Cardiac fibroblast (primary cell): ENCODE measurements at places on chromosomes 12 and 14.
A peak's percentile ranks its signal among the peaks of the same experiment; 100 is the strongest.

DNA sequence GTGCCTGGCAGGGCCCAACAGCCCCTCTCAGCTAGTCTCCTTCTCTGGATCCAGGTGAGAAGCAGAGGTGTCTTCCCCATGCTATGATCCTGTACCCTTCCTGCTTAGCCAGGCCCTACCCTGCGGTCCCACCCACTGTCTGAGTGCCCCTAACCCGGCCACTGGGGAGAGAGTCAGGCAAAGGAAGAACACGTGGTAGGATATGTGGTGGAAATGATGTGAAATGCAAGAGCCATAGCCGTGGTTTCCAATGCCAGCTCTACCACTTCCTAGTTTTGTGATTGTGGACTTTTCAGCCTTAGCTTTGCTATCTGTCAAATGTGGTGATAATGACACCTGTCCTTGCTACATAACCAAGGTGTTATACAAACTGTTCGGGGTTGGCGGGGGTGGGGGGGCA lies 15.8 kb downstream of the KRT2 start:
- DNase-seq, result no peak

- DNase-seq, result no peak
Observed at GRCh38 chr12:25744313-25744712, 191.2 kb upstream of the LMNTD1 start.

DNA sequence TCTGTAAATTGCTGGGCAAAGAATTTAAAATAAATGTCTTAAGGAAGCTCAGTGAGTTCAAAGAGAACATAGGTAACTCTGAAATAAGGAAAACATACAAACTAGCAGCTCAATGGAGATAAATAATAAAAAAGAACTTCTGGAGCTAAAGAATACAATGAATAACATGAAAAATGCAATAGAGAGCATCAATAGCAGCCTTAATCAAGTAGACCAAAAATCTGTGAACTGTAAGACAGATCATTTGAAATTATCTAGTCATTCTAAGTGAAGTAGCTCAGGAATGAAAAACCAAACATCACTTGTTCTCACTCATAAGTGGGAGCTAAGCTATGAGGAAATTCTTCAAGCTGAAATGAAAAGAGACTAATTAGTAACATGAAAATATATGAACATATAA lies 5.8 kb upstream of the ABCC9 start:
- DNase-seq, result no peak

DNA sequence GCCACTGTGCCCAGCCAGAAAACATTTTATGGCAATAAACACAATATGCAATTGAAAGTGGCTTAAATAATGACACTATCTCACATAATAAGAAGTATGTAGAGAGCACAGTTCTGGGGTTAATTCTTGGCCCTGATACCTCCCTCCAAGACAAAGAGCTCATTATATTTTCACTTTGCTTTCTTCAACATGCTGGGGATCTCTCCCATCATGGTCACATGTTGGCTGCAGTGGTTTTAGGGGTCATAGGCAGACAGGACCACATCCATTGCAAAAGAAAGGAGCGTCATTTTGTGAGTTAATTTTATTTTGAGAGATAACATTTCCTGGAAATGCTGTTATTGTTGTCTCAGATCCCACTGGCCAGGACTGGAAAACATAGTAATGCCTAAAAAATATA lies 8.3 kb upstream of the SLC38A2 start:
- DNase-seq, result no peak

- DNase-seq, result no peak
Observed at GRCh38 chr12:48961801-48962200, 4.5 kb upstream of the ARF3 start.

GRCh38 chr12:678747-679712 lies 15.8 kb upstream of the NINJ2 start:
- no peak for DNase-seq

DNA sequence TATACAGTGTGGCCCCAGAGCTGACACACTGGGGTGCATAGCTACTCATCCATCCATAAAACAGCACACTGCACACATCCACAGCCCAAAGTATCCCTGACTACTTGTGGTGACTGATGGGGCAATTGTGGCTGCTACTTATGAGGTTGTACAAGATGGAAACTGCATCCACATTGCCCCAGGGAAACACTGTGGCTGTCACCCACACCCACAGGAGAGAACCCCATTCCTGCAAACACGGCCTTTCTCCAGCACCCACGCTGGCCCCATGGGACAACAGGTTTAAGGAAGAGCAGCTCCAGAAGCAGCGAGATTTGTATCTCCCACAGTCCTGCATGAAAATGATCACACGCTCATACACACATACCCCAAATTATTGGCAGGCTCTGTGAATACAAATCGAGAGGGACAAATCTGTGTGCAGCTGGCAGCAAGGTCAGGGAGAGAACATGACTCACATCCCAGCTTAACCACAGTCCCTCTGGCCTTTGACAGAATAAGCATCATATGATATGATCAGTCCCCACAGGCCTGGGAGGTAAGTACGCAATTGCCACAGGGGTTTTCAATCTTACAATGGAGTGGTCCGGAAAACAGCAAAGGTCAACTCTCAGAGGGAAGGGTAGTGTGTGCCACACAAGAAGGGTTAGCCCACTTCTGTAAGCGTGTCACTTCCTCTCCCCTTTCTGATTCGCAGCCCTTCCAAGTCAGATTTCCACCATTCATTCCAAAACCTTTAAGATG lies 61.9 kb downstream of the ESR2 start:
- DNase-seq, result peak; percentile 95

GRCh38 chr12:57342207-57342691 lies 88.6 kb downstream of the R3HDM2 start:
- DNase-seq, result peak; percentile 50

GRCh38 chr12:75856235-75856634 lies 175.3 kb downstream of the PHLDA1 start:
- DNase-seq, result peak; percentile 85

- no peak for DNase-seq
Observed at GRCh38 chr12:69447892-69448291, 22.3 kb upstream of the FRS2 start.

GRCh38 chr14:71716041-71716772 lies 216.0 kb upstream of the RGS6 start:
- DNase-seq, result peak; percentile 93

GRCh38 chr12:16844875-16845274 lies 238.9 kb upstream of the LMO3 start:
- DNase-seq, result no peak

DNA sequence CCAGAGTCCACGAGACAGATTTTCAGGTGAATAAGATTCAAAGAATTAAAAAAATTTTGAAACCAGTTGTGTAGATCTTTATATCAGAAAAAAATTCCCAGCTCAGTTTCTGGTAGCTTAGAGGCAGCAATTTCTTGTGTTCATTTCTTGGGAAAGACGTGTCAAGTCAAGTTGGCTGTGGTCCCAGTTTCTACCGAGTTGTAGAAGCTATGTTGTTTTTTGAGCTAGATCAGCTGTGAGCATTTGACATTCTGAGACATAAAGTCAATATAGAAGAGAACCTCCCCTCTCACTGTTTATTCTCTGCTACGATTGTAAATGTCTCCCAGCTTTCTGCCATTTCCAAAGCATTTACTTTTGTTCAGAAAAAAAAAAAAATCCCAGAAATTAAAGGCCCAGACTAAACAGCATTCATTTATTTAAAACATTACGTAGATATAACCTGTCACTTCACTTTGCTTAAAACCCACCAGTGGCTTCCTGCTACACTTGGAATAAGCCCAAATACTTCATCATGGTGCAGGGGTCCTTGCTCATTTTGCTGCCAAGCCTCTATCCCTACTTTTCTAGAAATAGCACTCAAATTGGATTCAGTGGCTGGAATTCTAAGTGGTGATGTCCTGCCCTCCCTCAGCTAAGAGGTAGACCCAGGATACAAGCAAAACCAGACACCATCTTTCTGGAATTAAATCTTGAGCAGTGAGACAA lies 20.6 kb upstream of the PYGL start:
- peak; percentile 97 for DNase-seq

GRCh38 chr12:104207416-104208205 lies 8.0 kb upstream of the TXNRD1 start:
- peak; percentile 33 for DNase-seq

GRCh38 chr12:4006743-4007142 lies 133.5 kb upstream of the PARP11 start:
- no peak for DNase-seq

- no peak for DNase-seq
Observed at GRCh38 chr14:34993426-34993825, 10.6 kb downstream of the SRP54 start.

DNA sequence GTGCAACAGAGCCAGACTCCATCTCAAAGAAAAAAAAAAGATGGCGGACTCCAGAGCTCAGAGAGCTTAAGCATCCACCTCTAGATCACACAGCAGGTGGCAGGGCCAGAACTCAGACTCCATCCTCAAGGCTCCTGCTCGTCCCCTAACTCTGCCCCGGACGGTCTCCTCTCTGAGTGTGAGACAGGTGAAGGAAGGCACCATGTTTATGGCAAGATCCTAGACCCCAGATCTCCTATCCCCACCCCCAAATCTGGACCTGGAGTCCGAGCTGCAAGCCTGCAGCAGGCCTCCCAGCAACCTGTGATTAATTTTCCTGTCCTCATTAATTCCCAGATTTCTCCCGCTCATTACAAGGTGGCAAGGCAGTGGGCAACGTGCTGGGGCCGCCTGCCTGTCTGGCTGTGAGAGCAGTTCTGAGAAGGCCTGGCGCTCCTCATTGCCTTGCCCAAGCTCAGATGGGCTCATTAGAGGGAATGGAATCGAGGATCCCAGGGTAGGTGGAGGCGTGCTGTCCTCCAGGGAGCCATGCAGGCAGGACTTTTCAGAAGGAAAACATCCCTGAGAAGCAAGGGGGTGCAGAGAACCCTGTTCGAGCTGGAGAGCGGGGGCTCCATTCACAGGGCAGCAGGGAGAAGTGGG lies 296.6 kb upstream of the RTL1 start:
- DNase-seq, result no peak

DNA sequence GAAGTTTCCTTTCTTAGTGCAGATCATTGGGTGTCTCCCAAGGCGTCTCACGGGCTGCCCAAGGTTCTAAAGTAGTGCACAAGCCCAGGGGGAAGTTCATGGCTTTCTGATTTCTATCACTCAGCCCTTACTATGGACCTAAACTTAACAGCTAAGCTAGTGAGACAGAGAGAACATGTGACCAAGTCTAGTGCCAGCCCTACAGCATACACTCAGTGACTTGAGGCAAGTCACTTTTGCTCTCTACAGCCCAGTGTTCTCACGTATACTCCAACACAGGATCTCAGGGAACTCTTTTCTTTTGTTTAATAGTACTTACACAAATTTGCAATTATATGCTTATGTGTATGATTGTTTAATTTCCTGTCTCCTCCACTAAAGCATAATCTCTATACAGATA lies 48.6 kb downstream of the NKX2-1 start:
- no peak for DNase-seq

- DNase-seq, result no peak
Observed at GRCh38 chr12:113151655-113152054, 2.1 kb downstream of the CFAP73 start.
